ENCODE measurements at places on chromosomes 7 and 10. TPM values are rescaled to one million over a fixed set of nuclear protein-coding genes. Genes with fewer than 3 reads are reported as not detected.

- DNase-seq, result no peak
Observed at GRCh38 chr7:15228831-15229230, 326.3 kb upstream of the DGKB start.

GRCh38 chr10:6498771-6499170, 81.3 kb downstream of the PRKCQ start:
- no peak for DNase-seq

DNA sequence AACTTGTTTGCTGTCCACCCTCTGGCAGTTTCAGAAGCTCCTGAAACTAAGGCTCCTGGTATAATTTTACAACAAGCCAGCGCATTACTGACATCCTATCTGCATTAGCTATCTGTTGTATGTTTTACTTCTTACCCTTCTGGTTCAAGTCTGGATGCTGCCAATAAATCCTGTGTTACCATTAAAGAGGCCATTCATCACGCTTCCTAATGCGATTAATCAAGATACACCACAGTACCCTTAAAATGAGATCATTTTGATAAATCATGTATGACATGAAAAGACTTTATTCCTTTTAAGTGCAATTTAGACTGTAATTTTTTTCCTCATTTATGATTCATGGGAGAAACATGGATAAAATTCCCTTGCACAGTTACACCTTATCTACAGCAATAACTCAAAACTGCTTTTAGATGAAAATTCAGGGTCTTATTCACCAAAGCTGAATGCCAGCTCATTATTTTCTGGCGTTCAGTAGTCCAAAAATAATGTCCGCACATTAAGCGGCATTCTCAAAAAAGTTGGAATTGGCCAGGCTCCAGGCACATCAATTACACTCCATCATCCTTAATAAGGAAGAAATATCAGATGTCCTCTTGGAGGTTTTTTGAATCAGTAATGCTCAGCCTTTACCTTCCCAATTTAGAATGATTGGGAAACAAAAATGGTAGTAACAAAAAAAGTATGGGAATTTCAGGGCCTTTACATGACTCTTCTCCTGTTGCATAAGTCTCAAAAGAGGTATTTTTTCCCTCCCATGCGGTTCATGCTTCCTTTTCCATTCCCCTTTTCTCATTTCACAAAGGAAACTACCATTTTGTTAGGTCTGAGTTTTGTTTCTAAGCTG, 878.5 kb downstream of the LRMDA start:
- DNase-seq, result no peak

GRCh38 chr10:130230611-130231010, 94.4 kb downstream of the GLRX3 start:
- no peak for DNase-seq

DNA sequence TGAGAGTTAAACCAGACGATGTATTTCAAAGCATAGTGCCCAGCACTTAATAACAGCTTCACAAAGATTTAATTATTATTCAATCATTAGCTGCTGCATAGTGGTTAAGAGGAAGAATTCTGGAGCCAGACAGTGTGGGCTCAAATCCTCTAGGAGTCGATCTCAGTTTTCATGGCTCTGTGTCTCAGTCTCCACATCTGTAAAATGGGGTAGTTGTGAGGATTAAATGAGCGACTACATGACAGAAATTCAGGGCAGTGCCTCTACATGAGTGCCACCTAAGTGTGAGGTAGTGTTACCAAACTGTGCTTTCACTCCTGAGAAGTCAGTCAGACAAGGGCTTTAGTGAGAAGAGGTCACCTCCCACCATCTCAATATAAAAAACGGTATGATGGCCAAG, 81.7 kb upstream of the FGFR2 start:
- DNase-seq, result no peak

PALS2 gene
- total RNA-seq, result 5.7 TPM

DYNC1I1 gene
- 13.2 TPM for total RNA-seq

- DNase-seq, result no peak
Observed at GRCh38 chr7:96996111-96996957, 9.0 kb upstream of the DLX6 start.

DNA sequence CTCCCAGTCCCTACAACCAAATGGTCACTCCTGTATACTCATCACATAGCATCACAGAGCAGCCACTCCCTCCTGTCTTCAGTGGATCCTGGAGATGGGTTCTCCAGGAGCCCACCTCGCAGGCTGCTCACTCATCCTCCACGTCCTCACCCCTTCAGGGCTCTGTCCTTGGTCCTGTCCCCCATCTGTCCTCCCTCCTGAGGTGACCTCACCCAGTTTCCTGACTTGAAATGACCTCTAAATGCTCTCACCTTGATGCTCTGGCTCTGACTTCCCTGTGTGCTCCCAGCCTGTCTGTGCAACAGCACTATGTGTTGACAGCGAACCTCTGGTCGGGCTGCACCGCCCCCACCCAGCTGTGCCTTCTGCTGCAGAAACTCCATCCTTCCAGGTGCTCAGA, 2.1 kb upstream of the PPP2R2D start:
- no peak for DNase-seq

DNA sequence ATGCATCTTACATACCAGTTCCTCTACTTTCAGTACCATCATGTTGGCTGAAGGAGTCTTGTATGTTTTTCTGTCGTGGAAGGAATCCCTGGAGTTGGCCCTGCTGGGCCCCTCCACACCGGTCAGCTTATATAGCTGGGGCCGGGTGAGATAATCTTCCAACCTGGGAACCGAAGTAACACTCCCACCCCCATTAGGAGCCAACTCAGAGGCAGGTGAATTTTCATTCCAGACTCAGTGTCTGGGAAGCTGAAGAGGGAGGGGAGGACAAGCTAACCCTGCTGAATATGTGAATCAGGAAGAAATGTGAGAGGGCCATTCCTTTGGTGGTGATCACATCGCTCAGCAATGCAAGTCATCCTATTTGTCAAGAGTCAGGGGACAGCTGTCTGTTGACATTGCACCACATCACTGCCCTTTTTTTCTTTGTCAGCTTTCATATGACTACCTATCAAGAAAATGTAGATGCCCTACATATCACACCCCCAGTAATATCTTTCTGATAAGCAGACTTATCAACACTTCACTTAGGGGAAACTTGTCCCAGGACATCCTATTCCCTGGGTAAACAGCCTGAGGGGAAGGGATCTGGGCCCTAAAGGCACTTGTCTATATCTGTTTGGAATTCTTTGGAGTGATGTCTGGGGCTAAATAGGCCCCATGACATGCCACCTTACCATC, at the start of gene ANKRD1:
TSS of gene ANKRD1 (minus strand) at position 102 of the 681 bp plus-strand sequence. CDS start at position 42, 60 bp downstream.
- peak; percentile 66 for DNase-seq

HABP2 gene
- not detected for total RNA-seq

GRCh38 chr10:6756716-6757115, 176.6 kb upstream of the PRKCQ start:
- DNase-seq, result no peak

LFNG gene
- 102 TPM for total RNA-seq

SKIDA1 gene
- not detected for total RNA-seq

KLF14 gene
- total RNA-seq, result not detected

- DNase-seq, result no peak
Observed at GRCh38 chr10:87589645-87590051, 70.0 kb upstream of the PAPSS2 start.

DNA sequence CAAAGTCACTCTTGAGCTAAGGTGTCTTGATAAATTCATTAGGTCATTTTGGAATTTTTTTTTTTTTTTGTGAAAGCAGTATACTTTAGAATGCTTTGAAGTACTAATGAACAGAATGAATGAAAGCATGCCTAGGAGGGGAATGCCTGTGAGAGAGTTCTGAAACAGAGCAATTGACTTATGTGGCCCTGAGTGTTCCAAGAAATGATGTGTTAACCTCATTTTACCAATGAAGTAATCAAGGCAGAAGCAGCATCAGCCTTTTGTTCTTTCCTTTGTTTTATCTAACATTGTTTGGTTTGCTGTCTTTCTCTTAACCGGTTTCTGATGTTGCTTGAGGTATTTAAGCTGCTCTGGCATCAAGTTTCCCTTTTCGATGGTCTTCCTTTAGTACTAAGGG, 154.6 kb upstream of the HGF start:
- no peak for DNase-seq

DNA sequence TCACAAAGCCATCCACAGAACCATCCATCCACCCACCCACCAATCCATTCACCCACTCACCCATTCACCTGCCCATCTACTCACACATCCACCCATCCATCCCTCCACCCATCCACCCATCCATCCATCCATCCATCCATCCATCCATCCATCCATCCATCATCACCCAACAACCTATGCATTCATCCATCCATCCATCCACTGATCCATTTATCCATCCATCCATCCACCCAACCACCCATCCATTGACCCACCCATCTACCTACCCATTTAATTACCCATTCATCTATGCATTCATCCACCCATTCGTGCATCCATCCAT, 5.4 kb downstream of the TMEM270 start:
- DNase-seq, result no peak

- DNase-seq, result no peak
Observed at GRCh38 chr7:50707236-50708006, 75.3 kb downstream of the GRB10 start.

DNA sequence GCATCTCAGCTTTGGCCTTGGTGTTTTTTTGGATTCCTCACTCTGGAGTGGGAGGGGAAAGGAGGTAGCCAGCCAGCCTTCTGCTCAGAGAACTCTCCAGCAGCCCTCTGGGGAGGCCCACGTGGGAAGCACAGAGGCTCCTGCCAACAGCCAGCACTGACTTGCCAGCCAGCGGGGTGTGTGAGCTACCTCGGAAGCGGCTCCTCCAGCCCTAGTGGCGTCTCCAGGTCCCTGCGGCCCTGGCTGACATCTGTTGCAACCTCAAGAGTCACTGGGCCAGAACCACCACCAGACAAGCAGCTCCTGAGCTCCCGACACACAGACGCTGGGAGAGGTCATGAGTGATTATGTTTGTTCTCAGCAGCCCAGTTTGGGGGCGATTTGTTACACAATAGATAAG, 180.2 kb upstream of the FZD8 start:
- DNase-seq, result peak; percentile 96

HTRA1 gene
- 112 TPM for total RNA-seq

GBX1 gene
- not detected for total RNA-seq

DNA sequence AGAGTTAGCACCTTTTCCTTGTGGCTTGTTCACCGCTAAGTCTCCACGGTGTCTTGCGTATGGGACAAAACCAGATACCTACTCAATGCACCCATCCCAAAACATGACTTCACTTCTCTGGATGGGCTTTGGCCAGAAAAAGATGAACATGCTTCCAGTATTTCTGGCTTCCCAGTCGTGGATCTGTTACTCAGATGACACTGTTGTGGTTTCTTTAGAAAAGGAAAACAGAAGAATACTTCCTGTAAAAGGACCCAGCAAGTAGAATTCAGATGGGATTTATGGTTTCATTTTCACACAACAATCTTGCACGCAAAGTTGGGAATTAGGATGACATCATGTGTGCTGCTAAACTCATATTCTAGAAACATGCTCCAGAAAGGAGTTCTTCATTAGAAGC, 216.7 kb downstream of the ADAM12 start:
- no peak for DNase-seq

- DNase-seq, result no peak
Observed at GRCh38 chr10:70683601-70683934, 11.3 kb downstream of the ADAMTS14 start.

GRM3 gene
- total RNA-seq, result not detected

DNA sequence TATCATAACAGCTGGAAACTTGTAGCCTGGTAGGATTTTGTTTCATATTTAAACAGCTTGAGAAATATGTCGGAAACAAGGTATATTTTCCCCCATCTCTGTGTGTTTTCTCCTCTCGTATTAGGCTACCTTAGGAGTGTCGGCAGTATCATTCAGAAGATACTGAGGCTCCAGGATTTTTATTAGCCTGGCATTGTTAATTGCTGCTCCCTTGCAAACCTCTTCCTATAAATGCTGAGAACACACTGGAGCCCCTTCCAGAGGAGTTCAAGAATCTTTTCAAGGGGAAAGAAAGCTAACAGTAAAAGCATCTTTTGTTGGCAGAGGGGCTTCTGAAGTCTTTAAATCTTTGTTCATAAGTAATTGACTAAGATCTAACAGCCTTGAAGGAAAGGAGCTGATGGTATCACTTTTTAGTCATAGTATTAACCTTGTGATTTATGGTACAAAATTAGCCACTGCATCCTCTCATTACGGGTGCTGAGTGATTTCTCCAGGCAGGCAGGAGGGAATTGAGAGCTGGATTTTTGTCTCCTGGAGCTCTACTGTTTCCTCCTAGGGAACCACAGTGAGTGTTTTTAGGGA, 998.7 kb downstream of the LRMDA start:
- no peak for DNase-seq

POLL gene
- 17.1 TPM for total RNA-seq

DNA sequence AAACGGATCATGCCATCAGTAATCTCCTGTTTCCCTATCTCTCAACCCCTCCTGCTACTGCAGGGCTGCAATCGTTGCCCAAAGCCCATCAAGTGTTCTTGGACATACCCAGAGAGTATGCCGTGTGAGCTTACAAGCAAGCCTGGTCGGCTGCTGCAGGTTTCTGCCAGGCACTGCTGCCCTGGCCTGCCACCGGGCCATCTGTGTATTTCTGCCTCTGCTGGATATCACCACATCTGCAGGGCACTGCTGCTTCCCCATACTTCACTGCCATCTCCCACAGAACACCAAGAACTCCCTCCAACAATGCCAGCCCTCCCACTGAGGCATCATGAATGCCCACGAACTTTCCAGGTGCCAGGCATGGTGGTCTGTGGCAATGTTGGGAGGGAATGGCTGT, 138.2 kb upstream of the SORCS3 start:
- no peak for DNase-seq

GRCh38 chr10:24449321-24449740, 240.4 kb downstream of the KIAA1217 start:
- DNase-seq, result no peak

GRCh38 chr10:129495698-129496097, 28.7 kb downstream of the MGMT start:
- DNase-seq, result no peak

CTTNBP2 gene
- 3.0 TPM for total RNA-seq

GRCh38 chr7:100034871-100035510, 14.6 kb upstream of the ZSCAN21 start:
- no peak for DNase-seq

DNA sequence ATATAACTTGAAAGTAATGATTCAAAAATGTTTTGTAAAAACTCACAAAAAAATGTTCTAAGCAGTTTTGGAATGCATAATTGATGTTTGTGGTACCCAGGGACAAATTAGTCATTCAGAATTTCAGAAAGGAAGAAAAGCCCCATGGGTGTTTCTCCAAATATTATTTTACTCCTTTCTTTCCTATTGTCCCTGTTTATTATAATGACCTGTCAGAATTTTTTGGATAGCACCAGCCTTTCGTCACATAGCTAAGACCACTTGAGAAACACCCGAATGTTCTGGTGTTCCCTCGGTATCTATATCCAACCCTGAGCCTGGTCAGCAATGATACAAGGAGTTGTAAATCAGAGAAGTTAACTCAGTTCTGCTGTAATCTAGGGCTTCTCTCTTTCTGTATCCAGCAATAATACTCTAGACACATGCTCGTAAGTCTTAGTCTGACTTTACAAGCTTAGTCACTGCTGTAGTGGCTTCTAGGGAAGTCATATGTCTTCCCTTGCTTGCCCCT, 64.8 kb upstream of the MEOX2 start:
- no peak for DNase-seq

GRCh38 chr10:84539216-84539615, 210.8 kb downstream of the CCSER2 start:
- no peak for DNase-seq

- DNase-seq, result no peak
Observed at GRCh38 chr10:69810097-69810496, 8.4 kb downstream of the COL13A1 start.
